NK-92 treated with Interleukin-12 subunit alpha and Interleukin-12 subunit beta, amount 100 ng/mL, for 24 hours (cell line): ENCODE measurements at places on chromosomes 3 and 15.

DNA sequence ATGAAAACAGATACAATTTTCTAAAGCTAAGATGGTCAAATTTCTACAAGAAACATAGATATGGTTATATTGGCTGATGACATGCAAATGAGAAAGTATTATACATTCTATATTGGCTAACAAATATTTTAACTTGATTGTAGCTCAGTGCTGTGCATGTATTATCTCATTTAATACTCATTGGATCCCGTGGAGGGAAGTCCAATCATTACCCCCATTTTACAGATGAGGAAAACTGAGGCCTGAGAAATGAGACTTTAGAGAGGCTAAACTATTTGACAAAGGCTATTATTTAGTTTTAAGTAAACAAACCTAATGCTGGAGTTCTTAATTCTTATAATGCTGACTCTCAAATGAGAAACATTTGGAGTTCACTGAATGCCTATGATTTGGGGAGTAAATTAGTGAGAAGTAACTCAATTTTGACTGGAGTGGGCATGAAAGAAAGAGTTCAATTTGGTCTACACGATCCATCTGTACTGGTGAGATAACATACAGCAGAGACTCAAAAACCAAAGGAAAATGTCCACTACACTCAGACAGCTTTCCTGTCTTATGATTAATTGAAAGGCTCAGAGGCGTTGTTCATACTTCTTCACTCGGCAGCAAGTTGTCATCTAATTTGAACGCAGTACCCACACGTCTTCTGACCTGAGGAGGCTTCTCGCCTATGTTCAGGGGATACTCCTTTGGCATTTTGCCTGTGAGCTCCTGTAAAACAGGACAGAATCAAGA, 72.2 kb upstream of the LMOD3 start:
- no peak for DNase-seq

- no peak for DNase-seq
Observed at GRCh38 chr15:65979316-65979715, 110.0 kb downstream of the RAB11A start.

DNA sequence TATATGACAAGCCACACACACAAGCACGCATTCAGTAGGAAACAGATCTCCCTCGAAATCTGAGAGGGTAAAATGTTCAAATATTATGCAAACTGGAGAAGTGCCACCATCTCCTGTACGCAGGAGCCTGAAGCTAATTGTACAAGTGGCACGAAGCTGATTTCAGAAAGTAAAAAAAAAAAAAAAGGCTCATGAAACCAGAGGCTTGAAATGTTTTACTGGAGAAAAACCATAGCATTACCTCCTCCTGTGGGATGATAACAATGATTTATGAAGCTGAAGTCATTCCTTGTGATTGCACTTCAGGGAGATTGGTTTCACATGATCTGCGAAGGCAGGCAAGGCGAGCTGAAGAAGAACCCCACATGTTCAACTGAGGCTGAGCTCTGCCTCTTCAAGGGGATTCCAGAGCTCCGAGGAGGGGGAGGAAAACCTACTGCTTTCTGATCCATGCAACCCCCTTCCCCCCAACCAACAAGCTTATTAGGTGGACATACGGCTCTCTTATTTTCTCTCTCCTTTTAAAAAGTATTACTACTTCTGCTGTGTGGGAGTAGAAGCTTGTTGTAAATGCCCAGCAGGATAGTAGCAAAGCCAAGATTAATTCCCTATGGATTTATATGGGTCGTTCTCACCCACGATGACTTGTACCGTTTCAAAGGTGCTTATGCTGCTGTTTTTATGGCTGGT, 101.1 kb downstream of the GREM1 start:
- no peak for DNase-seq

DNA sequence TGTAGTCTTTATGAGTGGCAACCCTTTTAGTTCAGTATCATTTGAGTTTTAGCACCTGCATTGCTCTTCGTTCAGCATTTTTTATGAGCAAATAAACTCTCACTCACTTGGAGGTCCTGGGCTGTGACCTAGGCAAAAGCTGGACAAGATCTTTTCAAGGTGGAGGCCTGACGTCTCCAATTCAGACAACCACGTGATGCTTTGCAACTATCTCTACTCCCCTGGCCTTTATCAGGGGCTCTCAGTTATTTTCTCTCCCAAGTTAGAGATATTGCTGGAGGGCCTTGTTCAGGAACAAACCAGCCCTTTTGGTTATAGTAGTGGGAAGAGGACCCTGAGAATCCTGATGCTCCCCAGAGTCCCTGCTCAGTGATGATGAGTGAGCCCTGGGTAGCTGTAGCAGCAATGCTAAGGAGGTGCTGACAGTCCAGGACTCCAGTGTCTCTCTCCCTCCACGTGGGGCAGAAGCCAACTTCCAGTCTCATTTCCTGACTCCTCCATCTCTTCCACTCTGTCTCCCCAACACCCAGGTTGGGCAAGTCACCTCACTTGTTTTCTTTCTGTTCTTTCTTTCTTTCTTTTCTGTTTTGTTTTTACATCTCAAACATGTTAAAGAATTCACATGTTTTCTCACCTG, 30.4 kb downstream of the HAPLN3 start:
- no peak for DNase-seq

DNA sequence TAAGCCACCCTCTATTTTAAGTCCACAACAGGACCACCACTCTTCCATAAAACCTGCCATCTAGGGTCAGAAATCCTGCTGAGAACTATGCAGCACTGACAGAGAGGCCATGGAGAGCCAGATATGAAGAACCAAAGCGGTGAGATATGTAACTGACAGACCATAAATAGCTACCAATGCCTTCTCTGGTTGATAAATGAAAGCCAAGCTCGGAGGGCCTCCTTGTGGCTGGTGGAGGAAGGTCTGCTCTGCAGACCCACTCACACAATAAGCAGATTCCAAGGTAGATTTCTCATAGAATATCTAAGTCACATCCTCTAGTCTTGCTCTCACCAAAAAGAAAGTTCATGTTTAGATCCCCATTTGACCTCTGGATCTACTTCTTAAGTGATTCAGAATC, 38.9 kb downstream of the RYK start:
- no peak for DNase-seq

DNA sequence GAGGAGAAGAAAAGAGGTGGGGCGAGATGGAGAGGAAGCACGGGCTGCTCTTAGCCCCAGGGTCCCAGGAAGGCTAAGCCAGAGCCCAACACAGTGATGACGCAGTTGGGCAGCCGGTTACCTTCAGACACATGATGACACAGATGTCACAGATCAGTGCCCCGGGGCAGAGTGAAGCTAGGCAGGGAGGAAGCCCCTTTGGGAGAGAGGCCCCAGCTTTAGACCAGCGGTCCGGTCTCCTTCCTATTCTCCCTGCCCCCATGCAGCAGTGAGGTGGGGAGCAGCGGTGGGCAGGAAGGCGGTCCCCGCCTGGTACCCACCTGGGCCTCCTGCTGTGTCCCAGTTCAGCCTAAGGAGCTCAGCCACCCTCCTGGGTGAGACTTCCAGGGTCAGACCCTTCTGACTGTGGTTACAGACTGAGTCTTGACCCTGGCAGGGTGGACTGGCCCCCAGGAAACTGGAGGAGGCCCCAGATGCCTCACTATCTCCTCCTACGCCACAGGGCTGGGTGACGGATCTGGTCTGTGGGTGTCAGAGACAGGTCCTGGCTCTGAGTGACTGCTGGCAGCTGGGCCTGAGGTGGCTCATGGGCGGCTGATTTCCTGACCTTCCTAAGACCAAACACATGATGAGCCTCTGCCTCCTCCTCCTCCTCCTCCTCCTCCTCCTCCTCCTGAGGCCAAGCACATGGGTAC, 38.8 kb upstream of the LINGO1 start:
- no peak for DNase-seq
